ENCODE measurements at places on chromosomes 3 and 15. TPM values are rescaled to one million over a fixed set of nuclear protein-coding genes. Genes with fewer than 3 reads are reported as not detected.

The LTK gene
- total RNA-seq, result 0.20 TPM

The LIPC gene
- not detected for total RNA-seq

The SUCNR1 gene
- total RNA-seq, result not detected

The TRH gene
- not detected for total RNA-seq

The CHDH gene
- total RNA-seq, result under 0.01 TPM

The NR1I2 gene
- total RNA-seq, result not detected

The C2CD4A gene
- total RNA-seq, result not detected

The PTX3 gene
- 340 TPM for total RNA-seq

The CCDC33 gene
- not detected for total RNA-seq

The GOLGA6L9 gene
- 0.37 TPM for total RNA-seq

Measured in subcutaneous preadipocyte (primary cell).